ENCODE measurements at places on chromosomes 6 and 20. TPM values are rescaled to one million over a fixed set of nuclear protein-coding genes. Genes with fewer than 3 reads are reported as not detected.
A peak's percentile ranks its signal among the peaks of the same experiment; 100 is the strongest.

The EPB41L1 gene
- 40.2 TPM for total RNA-seq

DNA sequence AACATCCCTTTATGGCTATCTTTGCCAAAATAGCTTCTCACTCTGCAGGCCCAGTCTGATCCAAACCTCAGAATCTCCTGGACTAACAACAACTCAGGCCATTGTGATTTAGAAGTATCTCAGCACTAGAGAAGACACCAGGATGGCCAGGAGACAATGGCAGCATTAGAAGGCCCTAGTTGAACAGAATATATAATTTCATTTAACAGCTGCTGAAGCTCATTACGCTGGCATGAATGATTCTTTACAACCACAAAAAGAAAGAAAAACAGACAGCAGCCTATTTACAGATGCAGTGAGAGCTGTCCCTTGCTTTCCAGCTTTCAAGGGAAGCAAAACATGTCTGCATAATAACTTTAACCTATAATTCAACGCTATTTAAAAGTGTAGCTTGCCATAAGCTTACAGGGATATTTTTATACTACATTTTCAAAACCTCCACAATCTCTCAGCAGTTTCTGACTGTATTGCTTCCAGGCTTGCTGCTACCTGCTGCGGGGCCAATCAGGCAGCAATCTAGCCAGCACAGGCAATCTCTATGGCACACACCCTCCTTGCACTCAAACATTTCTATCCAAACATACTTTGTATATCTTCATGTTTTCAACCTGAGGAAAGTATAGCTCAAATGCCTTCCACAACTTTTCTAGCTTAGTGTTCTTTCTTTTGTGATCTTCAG is 107.3 kb downstream of the OGFRL1 start:
- peak; percentile 32 for DNase-seq

DNA sequence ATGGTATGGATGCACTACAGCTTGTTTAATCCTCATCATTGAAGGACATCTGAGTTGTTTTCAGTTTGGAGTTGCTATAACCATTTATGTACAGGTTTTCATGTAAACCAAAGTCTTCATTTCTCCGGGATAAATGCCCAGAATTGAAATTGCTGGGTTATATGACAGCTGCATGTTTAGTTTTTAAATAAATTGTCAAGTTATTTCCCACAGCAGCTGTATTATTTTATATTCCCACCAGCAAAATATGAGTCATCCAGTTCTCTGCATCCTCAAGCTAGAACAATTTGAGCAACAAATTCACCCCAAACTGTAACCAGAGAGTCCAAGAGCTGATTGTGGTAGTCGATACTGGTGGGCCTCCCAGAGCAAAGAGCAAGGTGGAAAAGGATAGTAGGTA is 161.0 kb upstream of the PRND start:
- DNase-seq, result no peak

DNA sequence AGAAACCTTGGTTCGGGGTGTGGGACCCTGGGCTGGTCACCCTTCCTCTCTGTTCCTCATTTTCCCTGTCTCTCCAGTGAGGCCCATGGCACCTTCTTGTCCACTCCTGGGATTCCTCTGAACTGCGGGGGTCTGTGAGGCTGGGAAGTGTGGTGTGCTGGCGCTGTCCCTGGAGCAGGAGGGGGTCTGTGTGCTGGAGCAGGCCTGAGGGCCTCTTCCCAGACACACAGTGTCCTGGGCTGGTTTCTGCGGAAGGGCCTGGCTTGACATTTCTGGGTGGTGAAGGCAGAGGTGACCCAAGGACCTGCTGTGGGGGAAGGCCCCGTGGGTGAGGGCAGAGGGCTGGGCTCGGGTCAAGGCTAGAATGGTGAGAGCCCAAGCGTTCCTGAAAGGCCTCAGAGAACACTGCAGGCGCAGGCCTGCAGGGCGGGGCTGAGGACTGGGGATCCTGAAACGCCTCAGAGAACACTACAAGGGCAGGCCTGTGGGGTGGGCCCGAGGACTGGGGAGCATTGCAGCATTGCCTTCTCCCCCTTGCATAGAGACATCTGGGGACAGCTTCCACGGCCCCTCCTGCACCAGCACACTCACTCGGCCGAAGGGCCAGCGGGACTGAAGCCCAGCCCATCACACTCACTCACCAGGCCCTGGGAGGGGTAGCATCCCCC is 10.6 kb upstream of the BAK1 start:
- peak; percentile 51 for DNase-seq

DNA sequence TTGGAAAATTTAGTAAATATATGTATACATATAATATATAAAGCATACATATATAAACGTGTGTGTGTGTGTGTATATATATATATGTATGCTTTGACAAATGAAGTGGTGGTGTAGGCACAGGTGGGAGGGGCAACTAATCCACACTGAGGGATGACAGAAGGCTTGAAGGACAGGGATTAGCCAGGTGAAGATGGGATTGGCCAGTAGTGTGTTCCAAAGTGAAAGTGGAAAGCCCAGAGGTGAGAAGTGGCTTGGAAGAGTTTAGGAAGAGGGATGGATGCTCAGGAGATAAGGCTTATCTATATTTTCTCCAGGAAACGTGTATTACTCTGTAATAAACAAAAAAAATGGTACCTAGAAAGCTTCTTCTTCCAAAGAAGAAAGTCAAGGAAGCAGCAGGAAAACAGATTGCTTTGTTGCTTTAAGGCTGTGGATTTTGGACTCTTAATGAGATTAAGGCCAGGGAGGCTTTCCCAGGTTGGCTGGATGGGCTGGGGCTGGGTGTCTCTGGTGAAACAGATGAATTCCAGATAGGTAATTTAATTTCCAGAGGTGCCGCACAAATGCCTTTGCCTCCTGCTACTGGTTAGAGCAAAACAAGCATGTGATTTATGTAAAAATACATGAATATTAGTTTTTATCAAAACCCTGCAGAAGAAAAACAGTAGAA is 63.9 kb downstream of the JARID2 start:
- no peak for DNase-seq

- no peak for DNase-seq
Measured at GRCh38 chr6:116290799-116291198, 11.1 kb upstream of the TSPYL1 start.

GRCh38 chr20:58449681-58450221 is 60.7 kb downstream of the VAPB start:
- peak; percentile 53 for DNase-seq

All from stomach (tissue), 19 donors.